Fibroblast of villous mesenchyme (primary cell): ENCODE measurements at places on chromosomes 6 and 20. TPM values are rescaled to one million over a fixed set of nuclear protein-coding genes. Genes with fewer than 3 reads are reported as not detected.

GRCh38 chr6:36986704-36987047 is 680 bp upstream of the MTCH1 start:
- no peak for DNase-seq

- peak; percentile 95 for DNase-seq
Observed at GRCh38 chr20:50304501-50304856, 113.8 kb downstream of the CEBPB start.

- DNase-seq, result peak; percentile 63
Observed at GRCh38 chr20:25750765-25751696, 54.4 kb upstream of the ZNF337 start.

DNA sequence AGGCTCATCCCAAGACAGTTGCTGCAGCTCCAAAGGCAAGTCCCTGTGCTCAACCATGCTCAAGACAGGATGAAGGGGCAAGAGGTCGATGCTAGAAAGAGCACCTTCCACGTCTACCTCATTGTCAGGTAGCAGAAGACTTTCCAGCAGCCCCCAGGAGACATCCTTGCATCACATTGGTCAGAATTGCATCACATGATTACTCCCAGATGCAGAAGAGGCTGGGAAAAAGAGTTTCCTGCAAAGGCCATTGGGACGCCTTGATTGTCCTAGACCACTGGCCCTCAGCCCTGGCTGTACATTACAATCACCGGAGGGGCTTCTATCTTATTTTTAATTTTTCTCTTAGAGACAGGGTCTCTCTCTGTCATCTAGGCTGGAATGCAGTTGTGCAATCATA is 17.3 kb upstream of the ZNF334 start:
- DNase-seq, result no peak

TMEM217 gene
- 2.9 and 3.5 TPM in 2 replicates for total RNA-seq

DNA sequence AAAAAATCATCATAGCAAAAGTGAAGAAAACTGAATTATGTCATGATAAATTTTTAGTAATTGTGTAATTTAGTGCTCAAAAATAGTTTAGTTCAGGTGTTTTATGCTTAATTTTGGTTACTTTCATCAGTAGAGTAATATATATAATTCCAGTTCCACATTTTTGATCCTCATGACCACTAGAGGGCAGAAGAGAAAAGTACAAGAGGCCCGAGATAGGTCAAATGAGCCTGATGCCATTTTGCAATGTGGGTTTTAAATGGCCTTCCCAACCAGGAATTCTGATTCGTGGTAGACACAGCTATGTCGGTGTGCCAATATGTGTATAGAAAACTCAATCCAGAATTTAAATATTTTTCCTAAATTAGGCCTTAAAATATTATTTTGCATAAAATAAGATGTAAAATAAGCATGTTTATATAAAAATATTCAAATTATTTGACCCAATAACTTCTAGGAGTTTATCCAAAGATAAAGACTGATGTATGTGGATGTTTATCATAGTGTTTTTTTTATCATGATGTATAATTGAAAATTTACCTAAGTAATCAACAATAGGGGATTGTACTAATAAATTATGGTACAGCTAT is 159.7 kb upstream of the RPS6KA2 start:
- DNase-seq, result peak; percentile 72
